ENCODE measurements at places on chromosomes 2 and 18.
A peak's percentile ranks its signal among the peaks of the same experiment; 100 is the strongest.

DNA sequence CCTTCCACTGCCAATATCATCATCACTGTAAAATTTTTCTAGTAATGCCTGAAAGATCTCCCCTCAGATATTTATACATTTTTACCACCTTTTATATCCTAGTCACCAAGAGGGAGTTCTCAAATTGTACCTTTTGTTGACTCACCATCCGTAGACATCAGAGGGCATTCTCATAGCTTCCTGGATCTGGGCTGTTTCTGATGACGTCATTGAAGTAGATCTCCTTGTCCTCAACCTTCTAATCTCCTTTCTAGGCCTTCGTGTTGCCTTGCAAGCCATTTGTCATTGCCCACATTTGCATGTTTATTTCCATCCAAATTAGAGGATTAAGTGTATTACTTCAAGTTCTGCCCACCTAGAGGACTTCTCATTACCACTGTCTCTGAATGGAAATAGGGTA lies 193.4 kb upstream of the NRXN1 start:
- no peak for DNase-seq

DNA sequence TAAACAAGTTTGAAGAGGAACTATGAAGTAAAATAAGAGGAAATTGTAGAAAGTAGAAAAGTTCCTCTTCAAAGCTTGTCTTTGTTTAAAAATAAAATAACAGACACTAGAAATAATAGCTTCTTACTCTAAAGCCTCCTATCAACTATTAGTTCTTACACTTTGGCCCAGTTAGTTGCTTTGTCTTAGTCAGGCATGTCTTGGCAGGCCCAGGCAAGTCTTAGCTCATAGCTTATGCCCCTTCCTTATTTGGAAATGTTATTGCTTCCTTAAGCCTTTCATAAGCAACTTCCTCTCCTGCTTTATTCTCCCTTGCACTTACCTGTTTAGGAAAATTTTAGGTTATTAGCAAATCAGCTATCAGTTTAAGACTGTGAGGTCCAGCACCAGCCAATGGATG lies 950.6 kb upstream of the LRATD1 start:
- no peak for DNase-seq

DNA sequence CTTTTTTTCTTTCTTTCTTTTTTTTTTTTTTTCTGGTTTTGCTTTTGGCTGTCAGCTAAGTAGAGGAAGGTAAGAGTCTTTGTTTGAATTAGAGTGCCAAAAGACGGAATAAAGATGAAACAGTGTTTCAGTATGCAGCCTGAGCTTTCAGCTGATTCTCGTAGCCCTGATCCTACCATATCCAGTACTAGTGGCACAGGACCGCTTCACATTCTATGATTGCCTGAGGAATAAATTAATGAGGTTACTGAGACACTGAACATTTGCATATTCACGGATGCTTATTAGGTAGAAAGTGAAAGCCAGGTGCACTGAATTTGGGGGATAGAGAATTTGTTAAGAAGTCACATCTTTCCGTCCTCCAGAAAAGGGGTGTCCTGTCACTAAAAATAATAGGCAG lies 421.5 kb upstream of the POU3F3 start:
- DNase-seq: no peak

GRCh38 chr18:59249199-59249774 lies 24.0 kb downstream of the RAX start:
- DNase-seq: peak; percentile 56

- no peak for DNase-seq
Measured at GRCh38 chr2:190799999-190800398, 80.6 kb upstream of the GLS start.

GRCh38 chr2:11166476-11166875 lies 11.2 kb downstream of the SLC66A3 start:
- no peak for DNase-seq

- DNase-seq: no peak
Measured at GRCh38 chr2:134248913-134249312, 5.0 kb upstream of the MGAT5 start.

DNA sequence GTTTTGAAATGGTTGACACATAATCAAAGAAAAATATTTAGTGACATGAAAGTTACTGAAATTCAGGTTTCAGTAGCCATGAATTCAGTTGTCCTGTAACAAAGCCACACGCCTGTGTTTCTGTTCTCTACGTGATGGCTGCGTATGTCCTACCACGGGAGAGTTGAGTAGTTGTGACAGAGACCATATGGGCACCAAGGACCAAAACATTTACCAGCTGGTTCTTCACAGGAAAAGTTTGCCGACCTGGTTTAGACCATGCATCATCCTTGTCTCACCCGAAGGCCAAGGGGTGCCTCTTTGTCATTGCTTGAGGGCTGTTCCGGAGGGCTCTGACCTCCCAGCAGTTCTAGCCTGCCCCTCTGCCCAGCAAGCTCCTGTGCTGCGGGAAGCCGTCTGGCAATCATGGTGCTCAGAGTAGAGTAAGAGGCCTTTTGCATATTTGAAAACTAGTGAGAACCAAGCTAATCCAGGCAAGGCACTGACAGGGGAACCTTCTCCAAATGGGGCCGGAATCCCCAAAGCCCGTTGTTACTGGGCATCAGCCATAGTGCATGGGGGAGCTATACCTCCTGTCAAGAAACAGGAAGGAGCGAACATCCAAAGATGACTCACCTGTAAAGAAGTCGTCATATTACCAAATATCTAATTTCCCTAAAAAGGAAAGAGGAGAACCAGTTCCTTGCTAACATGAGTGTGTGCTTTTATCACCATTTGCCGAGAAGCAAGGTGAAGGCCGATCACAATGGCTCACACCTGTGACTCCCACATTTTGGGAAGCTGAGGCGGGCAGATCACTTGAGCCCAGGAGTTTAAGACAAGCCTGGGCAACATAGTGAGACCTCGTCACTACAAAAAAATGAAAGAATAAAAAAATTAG lies 92.6 kb upstream of the RAB12 start:
- DNase-seq: no peak

GRCh38 chr18:32958746-32959145 lies 185.9 kb upstream of the KLHL14 start:
- DNase-seq: peak; percentile 1

- no peak for DNase-seq
Measured at GRCh38 chr2:242029422-242030225, 160.1 kb downstream of the RTP5 start.

GRCh38 chr2:151855111-151855510 lies 26.9 kb upstream of the ARL5A start:
- DNase-seq: no peak

DNA sequence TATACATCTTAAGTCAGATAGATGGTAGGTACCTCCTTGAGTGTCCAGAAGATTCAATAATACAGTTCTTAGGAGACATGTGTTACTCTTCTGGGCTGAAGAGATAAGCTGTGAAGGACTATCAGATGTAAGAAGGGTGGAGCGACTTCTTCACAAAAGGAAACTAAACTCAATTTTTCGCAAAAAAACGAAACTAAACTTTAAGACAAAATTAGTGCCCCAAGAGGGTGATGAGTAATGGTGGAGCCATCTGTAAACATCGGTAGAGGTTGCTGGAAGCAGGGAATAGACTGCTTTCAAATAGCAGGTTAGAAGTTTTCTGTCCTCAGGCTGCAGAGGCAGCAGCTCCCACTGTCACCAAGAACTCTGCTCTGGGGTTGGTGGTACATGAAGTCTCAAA lies 111.6 kb upstream of the TACR1 start:
- no peak for DNase-seq

DNA sequence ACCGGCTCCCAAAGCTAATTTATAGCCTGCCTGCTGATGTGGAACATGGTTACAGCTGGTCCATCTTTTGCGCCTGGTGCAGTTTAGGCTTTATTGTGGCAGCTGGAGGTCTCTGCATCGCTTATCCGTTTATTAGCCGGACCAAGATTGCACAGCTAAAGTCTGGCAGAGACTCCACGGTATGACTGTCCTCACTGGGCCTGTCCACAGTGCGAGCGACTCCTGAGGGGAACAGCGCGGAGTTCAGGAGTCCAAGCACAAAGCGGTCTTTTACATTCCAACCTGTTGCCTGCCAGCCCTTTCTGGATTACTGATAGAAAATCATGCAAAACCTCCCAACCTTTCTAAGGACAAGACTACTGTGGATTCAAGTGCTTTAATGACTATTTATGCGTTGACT lies 51.4 kb downstream of the TMEM178A start:
- no peak for DNase-seq

- peak; percentile 13 for DNase-seq
Measured at GRCh38 chr2:173884025-173884802, 81.0 kb downstream of the SP3 start.

GRCh38 chr2:111122631-111123421 lies 2.1 kb downstream of the BCL2L11 start:
- DNase-seq: peak; percentile 42

GRCh38 chr2:898319-898718 lies 52.3 kb upstream of the SNTG2 start:
- DNase-seq: no peak

GRCh38 chr2:28991021-28991420 lies 9.9 kb downstream of the TOGARAM2 start:
- no peak for DNase-seq

- peak; percentile 87 for DNase-seq
Measured at GRCh38 chr2:144325086-144325485, 194.8 kb downstream of the ZEB2 start.

GRCh38 chr2:203359450-203359849 lies 31.3 kb downstream of the ABI2 start:
- DNase-seq: no peak

- DNase-seq: no peak
Measured at GRCh38 chr2:238847841-238848690, at the start of gene TWIST2. TWIST2 (plus strand) TSS chr2:238848085; CDS start chr2:238848216, 131 bp downstream.

GRCh38 chr2:238030422-238031155 lies 30.2 kb upstream of the SCLY start:
- DNase-seq: no peak

DNA sequence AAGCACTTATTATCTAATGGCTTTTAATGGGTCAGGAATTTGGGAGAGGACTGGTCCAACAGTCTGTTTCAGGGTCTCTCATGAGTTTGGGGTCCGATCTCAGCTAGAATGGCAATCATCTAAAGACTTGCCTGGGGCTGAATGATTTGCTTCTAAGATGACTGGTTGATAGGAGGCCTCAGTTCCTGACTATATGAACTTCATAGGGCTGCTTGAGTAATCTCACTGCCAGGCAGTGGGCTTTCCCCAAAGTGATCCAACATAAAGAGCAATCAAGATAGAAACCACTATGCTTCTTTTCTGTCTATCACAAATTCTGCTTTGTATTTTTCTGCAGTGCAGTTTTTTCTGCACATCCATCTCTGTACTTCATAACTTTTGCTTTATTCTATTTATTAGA lies 793.5 kb upstream of the CHAC2 start:
- no peak for DNase-seq

DNA sequence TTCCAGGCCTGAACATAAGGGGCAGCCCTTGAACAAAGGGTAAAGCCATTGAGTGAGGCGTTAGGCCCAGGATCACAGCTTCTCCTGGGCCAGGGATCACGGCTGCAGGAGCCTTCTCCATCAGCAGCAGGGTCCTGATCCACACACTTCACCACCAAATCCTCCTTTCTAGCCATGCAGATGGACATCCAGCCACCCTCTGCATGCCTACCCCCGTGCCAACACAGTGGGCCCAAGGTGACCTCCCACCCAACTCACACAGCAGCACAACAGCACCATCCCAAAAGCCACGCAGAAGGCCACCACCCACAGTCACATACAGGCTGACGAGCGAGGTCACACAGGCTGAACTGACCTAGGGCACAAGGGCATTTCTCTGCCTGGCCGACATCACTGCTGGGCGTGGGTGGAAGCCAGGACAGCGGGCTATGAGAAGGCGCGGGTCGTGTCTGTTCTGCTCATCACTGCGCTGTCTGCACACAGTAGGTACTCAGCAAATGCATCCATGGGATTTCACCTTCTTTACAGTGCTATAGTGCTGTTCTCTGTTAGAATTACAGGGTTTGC lies 31.2 kb downstream of the TFCP2L1 start:
- no peak for DNase-seq

- no peak for DNase-seq
Measured at GRCh38 chr18:35192415-35192814, 48.4 kb upstream of the ZNF397 start.

DNA sequence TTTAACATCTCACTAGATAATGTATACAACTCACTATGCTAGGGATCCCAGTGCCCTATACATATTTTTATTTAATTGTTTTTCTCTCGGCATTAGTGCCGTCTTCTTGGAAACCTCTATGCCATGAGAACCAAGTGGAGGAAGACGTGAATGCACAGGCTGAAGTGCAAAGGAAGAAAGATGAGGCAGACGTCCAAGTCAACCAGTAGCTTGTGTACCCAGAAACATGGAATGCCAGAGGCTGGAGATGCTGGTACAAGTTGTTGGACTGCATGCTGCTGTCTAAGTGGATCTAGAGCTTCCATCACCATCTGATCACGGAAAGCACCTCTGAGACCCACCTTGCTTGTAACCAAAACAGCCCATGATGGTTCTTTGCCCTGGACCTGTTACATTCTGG lies 12.5 kb upstream of the GEMIN6 start:
- DNase-seq: no peak

GRCh38 chr18:58201733-58202730 lies 158.0 kb downstream of the NEDD4L start:
- no peak for DNase-seq

DNA sequence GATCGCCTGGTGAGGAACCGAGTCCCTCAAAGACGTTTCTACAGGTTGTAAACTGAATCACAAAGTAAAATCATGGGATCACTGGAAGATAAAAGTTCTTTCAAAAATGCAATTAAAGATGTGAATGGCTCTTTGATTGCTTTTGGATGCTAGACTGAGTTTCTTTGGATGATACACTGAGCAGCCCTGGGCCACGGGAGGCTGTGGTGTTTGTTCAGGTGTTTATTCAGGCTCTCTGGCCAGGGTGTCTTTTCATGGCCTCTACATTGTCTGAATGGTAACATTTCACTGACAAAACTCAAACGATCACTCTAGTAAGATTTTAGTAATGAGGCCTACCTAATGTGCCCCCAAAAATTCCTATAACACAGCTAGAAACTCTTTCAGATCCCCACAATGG lies 48.4 kb upstream of the SPATS2L start:
- DNase-seq: no peak

- no peak for DNase-seq
Measured at GRCh38 chr18:46705521-46705920, 48.5 kb upstream of the LOXHD1 start.

DNA sequence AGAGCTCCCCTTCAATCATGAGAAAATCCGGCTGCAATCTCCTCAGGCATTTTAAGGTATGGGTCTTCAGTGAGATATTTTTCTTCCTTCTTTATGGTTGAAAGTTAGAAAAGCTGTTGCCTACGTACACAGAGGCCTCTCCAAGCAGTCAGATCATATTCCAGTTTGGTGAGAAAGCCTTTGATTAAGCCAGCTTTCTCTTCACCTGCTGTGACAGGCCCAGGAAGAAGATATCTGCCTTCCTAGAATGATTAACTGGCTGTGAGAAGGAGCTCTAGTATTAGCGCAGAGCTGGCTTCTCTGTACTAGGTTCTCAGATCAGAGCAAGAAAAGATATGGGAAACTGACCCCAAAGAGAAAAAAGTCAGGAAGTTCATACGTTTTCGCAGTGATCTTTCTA lies 585.0 kb upstream of the CHAC2 start:
- DNase-seq: no peak

GRCh38 chr18:41269294-41269693 lies 685.7 kb upstream of the PIK3C3 start:
- no peak for DNase-seq

- DNase-seq: no peak
Measured at GRCh38 chr2:24511198-24511597, 20.1 kb downstream of the NCOA1 start.

GRCh38 chr18:79684787-79685186 lies 5.2 kb downstream of the CTDP1 start:
- no peak for DNase-seq

- peak; percentile 35 for DNase-seq
Measured at GRCh38 chr2:7692657-7693161, 775.5 kb downstream of the RNF144A start.

GRCh38 chr2:217954051-217954450 lies 48.7 kb downstream of the TNS1 start:
- DNase-seq: no peak
